ENCODE measurements at places on chromosomes 3 and 15.

- DNase-seq, result peak; percentile 9
Observed at GRCh38 chr3:40009991-40010390, 200.6 kb downstream of the MYRIP start.

DNA sequence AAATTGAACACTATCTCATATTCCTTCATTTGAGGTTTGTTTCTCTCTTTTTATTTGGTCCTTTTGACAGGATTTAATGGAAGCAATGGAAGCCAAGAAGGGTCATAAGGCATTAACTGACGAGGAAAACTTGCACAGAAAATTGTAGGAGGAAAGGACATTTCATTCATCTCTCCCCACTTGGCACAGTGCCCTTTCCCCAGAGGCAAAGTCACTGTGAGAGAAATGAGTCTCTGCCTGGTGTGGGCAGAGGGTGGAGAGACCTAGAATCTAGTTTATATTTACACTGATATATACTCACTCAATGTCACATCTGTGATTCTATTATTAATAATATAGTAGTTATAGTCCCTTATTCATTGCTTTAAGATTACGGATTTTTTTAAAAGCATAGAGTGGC is 324.6 kb upstream of the IL12A start:
- no peak for DNase-seq

GRCh38 chr15:89128320-89129122 is 40.3 kb downstream of the ABHD2 start:
- no peak for DNase-seq

- DNase-seq, result no peak
Observed at GRCh38 chr3:52816199-52816598, 14.3 kb downstream of the ITIH4 start.

GRCh38 chr15:90130291-90130690 is 28.0 kb upstream of the IDH2 start:
- DNase-seq, result no peak

GRCh38 chr3:112744825-112745566 is 101.7 kb downstream of the CD200R1L start:
- no peak for DNase-seq

GRCh38 chr15:41259546-41260189 is 28.6 kb downstream of the CHP1 start:
- no peak for DNase-seq

GRCh38 chr3:41259449-41260062 is 60.3 kb downstream of the CTNNB1 start:
- no peak for DNase-seq

DNA sequence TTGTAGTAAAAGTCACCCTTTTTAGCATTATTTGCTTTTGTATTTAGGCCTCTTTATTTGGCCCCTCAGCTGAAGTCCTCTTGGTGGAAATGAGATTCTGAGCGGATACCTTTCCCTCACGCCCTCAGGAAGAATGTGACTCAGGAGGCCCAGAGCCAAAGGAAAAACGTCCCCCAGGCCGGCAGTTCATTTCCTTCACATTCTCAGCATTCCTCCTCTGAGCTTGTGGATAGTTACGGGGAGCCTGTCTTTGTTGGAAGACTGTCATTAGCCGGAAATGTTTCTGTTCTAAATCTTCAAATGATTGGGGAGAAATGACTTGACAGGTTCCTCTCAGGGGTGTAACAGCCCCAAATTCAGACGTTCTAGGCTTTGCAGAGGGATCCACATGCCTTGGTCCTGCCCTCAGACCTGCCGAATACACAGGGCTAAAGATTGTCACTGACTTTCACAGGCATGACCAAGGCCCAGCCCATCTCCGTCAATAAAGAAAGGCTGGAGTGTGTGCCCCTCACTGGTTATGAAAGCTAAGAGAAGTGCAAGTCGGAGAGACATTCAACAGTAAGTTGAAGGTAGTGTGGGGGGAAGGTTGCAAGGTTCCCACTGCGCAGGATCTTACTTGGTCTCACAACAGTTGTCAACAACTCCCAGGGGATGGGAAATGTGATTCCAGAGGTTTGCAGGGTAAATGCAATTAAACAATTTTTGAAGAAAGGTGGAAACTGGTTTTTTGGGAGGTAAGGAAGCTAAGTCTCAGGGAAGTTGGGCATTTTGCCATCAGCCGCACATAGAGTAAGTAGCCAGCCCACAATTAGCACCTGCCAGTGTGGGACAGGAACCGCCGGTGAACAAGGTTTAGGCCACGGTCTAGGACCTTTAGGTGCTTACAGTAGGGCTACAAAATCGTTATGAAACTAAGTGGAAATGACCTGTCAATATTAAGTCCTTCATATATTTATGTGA is 39.7 kb upstream of the MYZAP start:
- no peak for DNase-seq

GRCh38 chr3:178948546-178948945 is 123.1 kb downstream of the ZMAT3 start:
- DNase-seq, result no peak

DNA sequence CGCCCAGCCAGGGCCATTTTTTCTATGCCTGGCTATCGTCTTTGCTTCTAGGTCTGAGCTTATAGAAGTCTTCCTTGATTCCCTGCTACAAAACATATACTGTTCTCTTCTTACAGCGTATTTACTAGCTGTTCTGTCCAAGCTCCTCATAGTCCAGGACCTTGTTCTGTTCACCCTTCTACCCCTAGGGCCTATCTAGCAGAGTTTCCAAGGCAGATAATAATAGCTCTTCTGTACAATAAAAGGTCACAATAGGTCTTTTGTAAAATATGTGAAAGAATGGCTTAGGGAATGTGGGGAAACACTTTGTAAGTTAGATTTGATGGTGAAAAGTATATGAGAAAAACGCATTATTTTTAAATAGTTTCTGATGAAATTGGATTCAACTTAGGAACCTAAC is 158.2 kb downstream of the P3H2 start:
- no peak for DNase-seq

- no peak for DNase-seq
Observed at GRCh38 chr3:47152578-47152977, 11.3 kb downstream of the SETD2 start.

- DNase-seq, result no peak
Observed at GRCh38 chr3:45498532-45498931, 96.0 kb upstream of the LIMD1 start.

GRCh38 chr15:52653431-52653964 is 25.7 kb downstream of the ATOSA start:
- no peak for DNase-seq

- no peak for DNase-seq
Observed at GRCh38 chr3:116118475-116119169, 326.7 kb downstream of the LSAMP start.

DNA sequence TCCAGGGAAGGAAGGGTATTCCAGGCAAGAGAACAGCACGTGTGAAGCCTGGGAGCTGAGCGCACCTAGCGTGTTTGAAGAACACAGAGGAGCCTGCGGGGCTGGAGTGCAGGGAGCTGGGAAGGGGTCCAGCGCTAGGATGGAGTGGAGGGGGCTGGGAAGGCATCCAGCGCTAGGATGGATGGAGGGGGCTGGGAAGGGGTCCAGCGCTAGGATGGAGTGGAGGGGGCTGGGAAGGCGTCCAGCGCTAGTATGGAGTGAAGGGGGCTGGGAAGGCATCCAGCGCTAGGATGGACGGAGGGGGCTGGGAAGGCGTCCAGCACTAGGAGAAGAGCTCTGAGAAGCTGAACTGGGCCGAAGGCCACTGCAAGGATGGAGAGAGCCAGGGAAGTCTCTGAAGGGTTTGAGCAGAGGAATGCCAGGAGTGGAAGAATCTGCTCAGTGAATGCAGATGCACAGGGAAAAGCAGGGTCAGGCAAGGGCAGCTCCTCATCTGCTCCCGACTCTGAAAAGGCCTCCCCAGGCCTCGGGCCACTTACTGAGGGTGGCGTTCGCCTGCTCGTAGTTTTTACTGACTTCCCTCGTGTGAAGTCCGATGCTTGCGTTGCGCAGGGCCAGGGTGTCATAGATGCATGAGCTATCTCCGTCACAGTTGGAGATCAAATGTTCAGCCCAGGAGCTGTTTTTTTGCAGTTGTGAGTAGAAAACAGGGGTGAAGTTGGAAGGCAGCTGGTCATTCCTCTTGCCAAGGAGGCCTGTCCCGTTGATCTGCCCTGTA is 39.8 kb downstream of the MUC20 start:
- DNase-seq, result no peak

- DNase-seq, result peak; percentile 61
Observed at GRCh38 chr3:44648564-44649229, at the start of gene ZNF35. TSS of gene ZNF35 (plus strand) at chr3:44648732. CDS start at chr3:44651068, 2,336 bp downstream.

- DNase-seq, result no peak
Observed at GRCh38 chr3:174158674-174159073, 700.5 kb upstream of the NAALADL2 start.

GRCh38 chr15:78389322-78389721 is 48.7 kb upstream of the IREB2 start:
- DNase-seq, result no peak

- DNase-seq, result no peak
Observed at GRCh38 chr3:26713091-26713490, 90.5 kb downstream of the LRRC3B start.

DNA sequence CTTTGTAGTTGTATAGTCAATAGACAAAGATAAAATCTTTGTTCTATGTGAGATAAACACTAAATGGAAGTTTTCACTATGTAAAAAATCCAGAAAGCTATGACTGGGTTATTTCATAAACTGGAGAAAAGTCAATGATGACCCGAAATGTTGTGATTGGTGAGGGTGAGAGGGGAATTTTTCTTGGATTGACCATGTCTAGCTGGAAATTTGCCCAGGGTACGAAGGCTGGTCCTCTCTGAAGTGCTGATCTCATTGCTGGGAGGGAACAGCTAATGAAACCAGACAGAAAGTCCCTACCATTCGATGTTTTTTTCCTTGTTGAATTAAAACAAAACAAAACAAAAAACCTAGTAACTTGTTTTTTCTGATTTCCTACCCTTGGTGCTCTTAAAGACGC is 14.3 kb downstream of the TPRG1 start:
- no peak for DNase-seq

DNA sequence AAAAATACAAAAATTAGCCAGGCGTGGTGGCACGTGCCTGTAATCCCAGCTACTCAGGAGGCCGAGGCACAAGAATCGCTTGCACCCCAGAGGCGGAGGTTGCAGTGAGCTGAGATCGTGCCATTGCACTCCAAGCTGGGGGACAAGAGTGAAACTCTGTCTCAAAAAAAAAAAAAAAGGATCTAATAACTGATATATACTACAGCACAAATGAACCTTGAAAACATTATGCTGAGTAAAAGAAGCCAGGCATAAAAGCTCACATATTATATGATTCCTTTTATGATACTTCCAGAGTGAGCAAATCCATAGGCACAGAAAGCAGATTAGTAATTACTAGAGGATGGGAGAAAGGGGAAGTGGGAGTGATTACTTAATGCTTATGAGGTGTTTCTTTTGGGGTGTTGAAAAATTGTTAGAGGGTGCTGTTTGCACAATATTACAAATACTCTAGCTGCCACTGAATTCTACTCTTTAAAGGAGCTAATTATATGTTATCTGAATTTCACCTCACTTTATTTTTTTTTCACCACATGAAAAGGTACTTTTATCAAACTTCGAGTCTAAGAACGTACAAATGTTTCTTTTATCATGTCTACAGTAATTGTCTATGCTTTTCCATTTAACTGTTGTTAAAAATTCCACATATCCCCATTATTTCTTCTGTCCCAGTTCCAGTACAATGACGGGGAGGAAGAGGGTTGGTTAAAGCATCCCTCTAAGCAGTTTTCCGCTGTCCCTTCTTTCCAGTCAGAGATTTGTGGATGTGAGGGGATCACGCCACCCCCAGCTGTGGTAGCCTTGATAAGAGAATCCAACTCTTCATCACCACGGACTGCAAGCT is 77.7 kb upstream of the FAM174B start:
- DNase-seq, result no peak

- DNase-seq, result no peak
Observed at GRCh38 chr15:80507638-80508316, 103.6 kb downstream of the ARNT2 start.

GRCh38 chr3:197749315-197749600 is 425 bp upstream of the FYTTD1 start:
- no peak for DNase-seq

- DNase-seq, result no peak
Observed at GRCh38 chr3:159782724-159783421, 205.8 kb upstream of the IL12A start.

- no peak for DNase-seq
Observed at GRCh38 chr3:55330355-55330754, 156.8 kb downstream of the WNT5A start.

DNA sequence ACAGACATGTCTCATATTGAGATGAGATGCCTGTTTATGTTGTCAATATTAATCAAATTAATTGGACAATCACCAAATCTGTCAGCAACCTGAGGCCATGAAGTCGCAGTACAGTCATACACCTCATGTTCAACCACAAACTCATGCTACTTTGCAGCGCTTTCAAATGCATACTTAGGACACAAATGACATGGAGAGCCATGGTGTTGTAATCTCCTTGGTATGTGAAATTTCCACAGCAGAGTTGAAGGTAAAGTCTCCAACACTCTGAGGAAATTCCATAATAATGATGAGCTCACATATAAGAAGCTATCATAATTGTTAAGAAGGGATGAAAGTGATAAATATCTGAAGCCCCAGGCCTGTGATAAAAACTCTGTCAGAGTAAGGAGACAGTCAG is 873.9 kb downstream of the MCTP2 start:
- DNase-seq, result no peak

DNA sequence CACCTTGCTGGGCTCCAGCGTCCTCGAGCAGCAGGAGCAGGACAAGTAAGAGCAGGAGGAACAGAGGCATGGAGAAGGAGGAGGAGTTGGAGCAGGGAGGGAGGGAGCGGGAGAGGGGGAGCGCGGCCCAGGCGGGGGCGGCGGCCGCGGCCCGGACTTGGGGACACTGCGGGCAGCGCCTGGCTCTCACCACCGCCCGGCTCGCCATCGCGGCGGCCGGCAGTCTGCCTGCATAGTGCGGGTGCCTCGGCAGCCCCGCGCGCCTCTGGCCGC is 440 bp downstream of the DCBLD2 start:
- no peak for DNase-seq
